Progenitor cell of endocrine pancreas (in vitro differentiated cells): ENCODE measurements at places on chromosomes 1 and 21.

DNA sequence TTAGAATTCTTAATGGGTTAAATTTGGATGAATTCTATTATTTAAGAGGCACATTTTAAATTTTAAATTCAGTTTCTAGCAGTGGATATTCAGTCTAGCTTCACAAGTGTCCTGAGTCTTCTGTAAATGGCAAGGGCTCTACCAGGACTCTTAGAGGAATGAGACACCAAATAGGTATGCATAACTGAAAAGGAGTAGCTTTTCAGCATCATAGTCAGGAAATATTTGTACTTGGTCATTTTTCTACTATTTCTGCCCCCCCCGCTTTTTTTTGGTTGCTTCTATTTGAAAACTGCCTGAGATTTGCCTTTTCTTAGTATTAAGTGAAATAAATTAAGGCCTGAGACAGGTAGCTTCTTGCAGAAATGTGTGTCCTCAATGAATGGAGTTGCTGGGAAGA, 80.2 kb downstream of the MAST2 start:
- DNase-seq = no peak

DNA sequence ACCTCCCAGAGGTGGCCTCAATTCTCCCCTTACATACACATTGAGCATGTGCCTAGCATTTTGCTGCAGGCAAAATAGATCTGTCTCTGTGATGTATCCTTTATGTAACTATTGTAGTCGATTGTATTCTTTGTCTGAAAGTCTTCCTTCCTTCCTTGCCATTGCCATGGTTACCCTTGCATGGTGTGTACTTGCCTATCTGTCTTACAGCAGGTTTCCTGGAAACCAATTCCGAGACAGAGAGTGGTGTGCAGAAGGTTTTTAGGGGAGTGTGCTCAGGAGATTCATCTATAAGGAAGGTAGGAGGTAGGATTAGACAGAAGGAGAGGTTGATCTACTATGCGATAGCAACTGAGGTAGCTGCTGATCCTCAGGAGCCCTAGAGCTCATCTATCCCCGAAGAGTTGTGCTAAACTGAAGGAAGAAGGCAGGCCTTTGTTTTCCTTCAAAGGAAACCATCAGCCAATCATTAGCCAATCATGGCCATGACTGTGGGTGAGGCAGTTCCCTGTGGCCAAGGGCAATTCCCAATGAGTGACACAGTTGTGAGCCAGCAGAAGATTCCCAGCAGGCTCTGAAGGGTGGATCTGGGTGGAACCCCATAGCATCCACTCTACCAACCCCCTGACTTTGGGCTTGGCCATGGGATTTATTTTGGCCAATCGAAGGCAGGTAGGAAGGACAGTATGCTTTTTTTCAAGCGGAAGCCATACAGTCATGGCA, 15.0 kb downstream of the CITED4 start:
- DNase-seq = no peak

GRCh38 chr1:96519851-96520578, 201.6 kb upstream of the PTBP2 start:
- no peak for DNase-seq

DNA sequence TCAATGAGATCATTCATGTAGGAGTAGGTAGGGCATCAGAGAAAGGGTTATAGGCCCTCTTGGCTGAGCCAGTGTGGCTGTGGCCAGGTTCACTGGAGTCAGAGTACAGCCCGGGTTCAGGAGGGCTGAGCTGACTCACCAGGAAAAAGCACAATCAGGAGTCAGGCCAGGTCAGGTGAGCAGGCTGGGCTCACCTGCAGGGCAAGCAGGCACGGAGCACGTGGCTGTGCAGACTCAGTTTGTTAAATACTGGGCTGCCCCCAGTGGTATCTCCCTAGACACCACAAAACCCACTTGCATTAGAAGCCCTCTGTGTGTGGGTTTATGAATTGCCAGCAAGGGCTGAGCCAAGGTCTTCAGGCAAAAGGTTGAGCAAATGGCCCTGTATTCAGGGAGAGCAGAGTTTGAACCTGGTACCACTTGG, 122.1 kb upstream of the SERBP1 start:
- DNase-seq = no peak

DNA sequence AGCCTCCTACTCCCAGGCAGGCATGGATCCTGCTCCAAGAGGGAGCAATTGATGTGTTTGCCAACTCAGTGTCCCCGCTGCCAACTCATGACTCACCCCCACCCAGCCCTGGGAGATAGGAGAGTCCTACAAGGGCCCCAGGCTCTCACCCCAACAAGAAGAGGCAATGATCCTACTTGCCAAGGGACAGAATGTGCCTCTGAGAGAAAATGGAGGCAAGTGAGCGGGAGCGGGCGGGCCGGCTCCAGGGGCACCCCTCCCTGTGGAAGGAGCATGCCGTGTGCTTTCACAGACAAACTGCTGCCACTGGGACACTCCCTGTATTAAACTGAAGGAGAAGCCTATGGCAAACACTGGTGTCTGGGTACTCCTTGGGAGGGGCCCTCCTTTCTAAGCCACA, 16.7 kb downstream of the PKP1 start:
- no peak for DNase-seq

DNA sequence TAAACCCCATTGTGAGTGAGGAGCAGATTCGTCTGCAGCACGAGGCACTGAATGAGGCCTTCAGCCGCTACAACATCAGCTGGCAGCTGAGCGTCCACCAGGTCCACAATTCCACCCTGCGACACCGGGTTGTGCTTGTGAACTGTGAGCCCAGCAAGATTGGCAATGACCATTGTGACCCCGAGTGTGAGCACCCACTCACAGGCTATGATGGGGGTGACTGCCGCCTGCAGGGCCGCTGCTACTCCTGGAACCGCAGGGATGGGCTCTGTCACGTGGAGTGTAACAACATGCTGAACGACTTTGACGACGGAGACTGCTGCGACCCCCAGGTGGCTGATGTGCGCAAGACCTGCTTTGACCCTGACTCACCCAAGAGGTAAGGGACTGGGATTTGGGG, 132.2 kb downstream of the PAPPA2 start:
- no peak for DNase-seq

DNA sequence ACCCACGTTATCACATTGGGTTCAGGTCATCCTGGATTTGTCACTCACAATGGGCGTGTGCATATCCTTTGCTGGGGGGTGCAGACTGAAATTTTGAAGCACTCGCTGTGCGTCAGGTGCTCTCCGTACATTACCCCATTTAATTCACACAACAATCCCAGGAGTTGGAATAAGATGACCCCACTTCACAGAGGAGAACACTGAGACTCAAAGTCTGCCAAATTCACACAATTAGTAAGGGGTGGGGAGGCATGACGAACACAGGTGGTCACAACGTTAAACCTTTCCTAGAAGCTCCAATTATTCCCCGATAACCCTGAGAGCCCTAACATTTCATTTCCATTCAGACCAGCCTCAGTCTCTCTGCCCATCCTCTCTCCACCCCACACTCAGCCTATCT, 3.8 kb upstream of the S100A2 start:
- no peak for DNase-seq

GRCh38 chr1:246367041-246367440, 140.0 kb downstream of the SMYD3 start:
- DNase-seq = no peak

GRCh38 chr1:27525296-27526272, 35.6 kb upstream of the WASF2 start:
- DNase-seq = no peak

DNA sequence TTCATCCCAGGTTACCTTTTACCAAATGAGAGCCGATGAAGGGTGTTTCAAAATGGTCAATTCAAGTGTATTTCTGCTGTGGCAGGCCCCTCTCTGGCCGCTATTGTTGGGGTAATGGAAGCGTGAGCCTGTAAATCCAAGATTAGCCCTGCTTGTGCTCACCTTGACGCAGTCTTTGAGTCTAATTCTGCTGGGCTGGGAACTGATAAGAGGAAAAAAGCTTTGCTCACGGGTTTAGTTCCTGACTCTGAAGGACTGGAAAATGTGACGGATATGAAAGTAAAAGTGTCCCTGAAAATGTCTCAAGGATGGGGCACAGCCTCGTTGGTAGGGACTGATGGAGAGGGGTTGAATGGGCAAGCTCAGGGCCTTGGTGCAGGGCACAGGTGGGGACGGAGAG, 125.9 kb upstream of the GALNT2 start:
- no peak for DNase-seq

DNA sequence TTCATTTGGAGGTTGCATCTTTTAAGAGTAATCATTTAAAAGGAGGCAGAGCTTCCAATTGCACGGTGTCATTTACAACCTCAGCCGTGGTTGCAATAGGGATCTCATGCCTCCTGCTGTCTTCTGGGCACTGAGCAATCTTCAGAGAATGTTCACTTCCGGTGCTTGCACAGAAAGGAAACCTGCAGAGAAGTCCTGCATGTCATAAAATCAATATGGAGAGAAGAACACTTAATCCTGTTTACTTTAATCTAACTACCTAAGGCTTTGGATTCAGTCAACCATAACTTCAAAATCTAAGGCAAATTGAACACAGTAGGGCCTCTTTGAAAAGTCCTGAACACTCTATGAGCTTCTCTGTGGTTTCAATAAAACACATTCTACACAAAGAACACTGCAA, 11.3 kb upstream of the MAP10 start:
- DNase-seq = no peak

- DNase-seq = no peak
These were observed 741 bp downstream of the RGS2 start for GRCh38 chr1:192809307-192810252.

DNA sequence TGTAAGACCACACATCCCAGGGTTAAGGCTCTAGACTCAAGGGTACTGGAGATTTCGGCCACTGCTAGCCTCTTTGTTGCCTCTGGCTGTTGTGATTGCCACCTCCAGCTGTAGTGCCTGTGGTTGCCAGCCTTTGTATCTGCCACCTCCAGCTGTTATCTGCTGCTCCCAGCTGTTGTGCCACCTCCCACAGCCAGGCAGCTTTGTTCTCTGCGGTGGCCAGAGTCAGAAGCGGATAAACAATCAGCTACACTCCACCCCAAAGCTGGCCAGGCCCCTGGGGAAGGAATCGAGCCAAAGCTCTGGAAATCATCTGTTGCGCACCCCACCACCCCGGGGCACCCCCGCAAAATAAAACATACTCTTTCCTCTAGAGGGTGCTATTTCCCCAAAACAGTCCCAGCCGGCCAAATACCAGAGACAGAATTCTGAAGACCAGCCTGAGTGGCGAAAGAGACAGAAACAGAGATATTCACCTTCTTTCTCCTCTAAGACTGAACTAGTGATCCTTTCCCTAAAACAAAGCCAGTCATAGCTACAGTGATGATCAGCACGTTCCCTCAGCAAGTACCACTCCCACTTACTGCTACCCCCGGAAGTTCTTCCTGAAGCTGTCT, 14.8 kb upstream of the PIGM start:
- no peak for DNase-seq

- DNase-seq = peak; percentile 22
These were observed 504 bp downstream of the H6PD start for GRCh38 chr1:9235096-9235459.

DNA sequence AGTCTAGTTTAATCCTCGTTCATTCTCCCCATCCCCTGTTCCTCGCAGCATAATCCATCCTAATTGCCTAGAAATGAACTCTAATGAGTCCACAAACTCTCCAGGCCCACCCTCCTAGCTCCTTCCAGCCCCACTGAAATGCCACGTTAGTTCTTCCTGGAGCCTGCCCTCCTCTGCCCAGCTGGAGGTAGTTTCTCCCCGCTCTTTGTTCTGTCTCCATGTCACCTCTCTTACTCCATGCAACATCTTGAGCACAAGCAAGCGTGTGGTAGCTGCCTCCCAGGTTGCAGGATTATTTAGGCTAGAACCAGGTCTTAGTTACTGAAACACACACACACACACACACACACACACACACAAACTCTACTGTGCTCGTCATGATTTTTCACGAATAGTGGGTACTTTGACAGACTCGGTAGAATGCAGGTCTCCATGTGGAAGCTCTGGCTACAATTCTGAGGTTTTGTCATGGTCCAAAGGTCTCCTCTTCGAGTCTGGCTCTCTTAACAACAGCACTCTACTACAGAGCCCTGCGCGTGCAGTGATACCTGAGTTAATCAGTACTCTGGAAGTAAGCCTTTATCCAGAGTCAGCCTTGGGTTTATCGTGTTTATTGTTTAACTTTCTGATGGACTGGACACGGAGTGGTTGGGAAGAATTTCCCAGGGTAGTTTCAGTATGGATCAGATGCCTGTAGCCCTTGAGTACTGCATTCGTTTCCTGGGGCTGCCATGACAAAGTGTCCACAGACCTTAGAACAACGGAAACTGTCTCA, 27.5 kb downstream of the HUNK start:
- no peak for DNase-seq

DNA sequence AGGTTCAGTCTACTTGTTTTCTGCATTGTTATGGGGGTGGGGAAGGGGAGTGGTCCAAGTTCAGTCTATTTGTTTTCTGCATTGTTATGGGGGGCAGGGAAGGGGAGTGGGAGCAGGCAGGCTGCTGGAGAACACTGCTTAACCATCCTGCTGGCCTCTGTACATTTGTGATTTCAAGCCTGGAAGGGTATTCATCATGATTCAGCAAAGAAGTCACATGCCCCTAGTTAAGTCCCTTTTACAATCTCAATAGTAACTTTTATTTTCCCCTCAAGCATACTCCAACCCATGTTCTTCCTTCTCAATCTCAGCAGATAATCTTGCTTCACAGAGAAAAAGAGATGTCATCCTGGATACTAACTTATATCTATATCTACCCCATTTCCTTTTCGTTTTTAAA, 7.9 kb downstream of the LYST start:
- no peak for DNase-seq

DNA sequence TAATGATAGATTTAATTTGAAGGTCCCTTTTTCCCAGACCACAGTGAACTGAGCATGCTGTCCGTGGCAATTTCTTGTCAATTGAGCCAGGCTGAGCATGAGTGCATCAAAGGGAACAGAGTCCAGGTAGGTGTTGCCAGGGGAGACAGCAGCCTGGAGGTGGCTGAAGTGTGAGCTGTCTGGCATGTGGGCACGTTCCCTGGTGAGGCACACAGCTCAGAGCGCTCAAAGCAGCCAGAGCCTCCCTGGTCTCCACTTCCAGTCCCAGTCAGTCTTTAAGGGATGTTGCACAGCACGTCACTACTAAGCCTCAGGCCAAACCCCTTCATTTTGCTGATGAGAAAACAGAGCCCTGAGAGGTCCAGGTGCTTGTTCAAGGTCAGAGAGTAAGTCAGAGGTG, 251.4 kb downstream of the MATN1 start:
- no peak for DNase-seq

DNA sequence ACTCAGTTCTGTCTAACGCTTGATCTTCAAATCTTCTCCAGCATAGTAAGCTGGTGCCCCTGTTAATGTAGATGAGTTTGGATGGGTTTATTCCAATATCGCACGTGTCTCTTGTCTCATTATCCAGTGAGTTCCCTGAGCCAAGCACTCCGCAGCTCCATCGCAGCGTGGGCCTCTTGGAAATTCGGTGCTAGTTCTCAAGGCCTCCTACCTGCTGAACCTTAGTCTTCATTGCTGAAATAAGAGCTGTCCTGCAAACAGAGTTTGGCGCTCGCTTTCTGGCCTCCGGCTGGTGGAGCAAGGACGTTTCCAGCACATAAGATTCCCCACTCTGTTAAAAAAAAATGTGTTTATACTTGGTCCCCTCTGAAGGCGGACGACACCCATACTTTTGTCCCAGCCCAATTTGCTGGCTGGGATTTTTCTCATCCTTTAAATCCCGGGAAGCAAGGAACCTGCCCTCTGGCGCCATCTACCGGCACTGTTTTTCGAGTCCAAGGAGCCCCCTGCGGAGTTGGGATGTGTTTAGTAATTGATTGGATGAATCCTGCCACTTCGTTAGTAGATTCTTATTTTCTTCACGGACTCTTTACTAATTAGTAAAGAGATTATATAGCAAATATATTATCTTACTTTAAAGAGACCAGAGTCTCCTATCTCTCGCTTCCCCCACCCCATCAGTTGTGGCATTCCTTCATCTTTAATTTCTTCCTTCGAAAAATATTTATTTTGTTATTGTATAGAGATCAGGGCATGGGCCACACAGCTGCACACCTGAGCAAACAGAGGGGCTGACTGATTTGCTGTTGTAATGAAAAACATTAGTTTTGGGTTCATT, 14.7 kb downstream of the JUN start:
- DNase-seq = peak; percentile 72
